ENCODE measurements at places on chromosomes 2 and 18.

DNA sequence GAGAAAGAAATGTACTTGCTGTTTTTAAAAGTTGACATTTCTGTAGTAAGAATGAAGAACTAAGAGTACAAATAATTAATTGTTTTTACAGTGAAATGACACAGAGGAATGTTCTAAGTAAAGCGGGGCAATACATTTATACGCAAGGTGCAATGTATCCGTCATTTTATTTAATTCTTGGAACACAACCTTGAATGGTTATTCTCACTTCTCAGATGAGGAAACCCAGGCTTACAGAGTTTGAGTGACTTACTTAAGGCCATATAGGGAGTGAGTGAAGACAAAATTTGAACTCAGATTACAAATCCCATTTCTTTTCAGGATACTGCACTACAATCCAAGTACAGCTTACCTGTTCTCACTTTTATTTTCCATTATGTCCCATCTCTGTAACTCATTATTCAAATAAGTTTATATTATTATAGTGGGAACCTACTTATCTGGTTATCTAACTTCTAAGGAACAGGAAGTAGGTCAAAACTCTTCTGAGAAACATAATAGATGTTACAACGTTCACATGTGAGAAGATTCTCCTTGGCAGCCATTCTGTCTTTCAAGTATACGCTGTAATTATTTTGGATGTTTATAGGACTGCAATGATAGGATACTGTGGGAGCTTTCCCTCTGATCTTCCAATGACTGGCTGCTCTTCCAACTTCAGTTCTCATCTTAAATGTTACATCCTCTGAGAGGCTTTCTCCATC, 12.3 kb upstream of the STK17B start:
- DNase-seq = no peak

DNA sequence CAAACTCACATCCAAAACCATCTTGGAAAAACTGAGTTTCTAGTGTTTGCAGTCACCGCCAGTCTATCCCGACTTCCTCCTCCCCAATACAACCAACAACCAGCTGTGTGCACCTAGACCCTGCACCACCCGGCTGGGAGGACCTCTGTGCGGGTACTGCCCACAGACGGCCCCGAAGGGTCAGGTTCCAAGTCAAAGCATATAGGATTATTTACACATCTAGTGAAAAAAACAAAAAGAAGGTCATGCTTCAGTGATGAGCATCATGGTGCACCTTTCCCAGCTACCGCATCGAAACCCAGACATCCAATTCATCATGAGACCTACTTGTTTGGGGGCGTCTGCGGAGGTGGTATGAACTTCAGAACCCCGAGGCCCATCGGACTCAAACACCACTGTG, 124.8 kb downstream of the ZNF516 start:
- DNase-seq = no peak

- no peak for DNase-seq
These were observed 52.1 kb downstream of the SLC38A11 start for GRCh38 chr2:164903204-164903603.

- no peak for DNase-seq
These were observed 193.8 kb downstream of the SEPTIN10 start for GRCh38 chr2:109419960-109420370.

DNA sequence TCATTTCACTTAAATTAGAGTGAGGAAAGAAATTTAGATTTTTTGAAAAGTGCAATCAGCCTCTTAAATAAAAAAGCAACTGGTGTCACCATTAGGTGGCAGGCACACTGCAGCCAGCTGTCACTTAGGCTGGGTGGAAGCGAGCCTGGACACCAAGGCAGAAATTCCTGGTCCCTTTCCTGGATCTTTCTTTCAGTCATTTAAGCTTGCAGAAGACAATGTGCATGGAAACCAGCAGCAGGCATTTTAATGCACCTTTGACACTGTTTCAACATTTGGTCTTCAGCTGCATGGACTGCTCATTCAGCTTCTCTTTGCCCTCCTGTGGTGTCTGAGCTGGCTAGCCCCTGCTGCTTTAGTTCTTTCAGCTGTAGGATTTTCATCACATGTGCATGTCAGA, 61.0 kb downstream of the AQP4 start:
- peak; percentile 43 for DNase-seq

Measured in glutamatergic neuron (in vitro differentiated cells).